C1 segment of cervical spinal cord (tissue), 14 donors: ENCODE measurements at places on chromosomes 2 and 18.

DNA sequence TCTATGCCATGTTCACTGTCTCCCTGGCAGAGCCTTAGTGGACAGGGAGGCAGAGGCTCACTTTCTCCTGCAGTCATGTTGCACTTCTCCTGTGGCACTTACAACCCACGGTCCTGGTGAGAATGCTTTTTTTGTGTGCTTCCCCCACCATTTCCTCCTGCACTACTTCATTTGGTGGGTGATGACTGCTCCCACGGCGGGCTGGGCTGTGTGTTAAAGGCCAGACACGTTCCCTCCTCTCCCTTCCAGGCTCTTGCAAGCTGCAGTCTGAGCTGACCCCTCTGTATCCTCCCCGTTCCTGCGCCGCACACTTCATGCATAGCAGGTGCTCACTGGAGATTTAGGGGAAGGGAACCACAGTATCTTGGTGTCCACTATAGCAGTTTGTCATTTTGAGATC, 170.5 kb downstream of the CELF4 start:
- DNase-seq, result no peak

DNA sequence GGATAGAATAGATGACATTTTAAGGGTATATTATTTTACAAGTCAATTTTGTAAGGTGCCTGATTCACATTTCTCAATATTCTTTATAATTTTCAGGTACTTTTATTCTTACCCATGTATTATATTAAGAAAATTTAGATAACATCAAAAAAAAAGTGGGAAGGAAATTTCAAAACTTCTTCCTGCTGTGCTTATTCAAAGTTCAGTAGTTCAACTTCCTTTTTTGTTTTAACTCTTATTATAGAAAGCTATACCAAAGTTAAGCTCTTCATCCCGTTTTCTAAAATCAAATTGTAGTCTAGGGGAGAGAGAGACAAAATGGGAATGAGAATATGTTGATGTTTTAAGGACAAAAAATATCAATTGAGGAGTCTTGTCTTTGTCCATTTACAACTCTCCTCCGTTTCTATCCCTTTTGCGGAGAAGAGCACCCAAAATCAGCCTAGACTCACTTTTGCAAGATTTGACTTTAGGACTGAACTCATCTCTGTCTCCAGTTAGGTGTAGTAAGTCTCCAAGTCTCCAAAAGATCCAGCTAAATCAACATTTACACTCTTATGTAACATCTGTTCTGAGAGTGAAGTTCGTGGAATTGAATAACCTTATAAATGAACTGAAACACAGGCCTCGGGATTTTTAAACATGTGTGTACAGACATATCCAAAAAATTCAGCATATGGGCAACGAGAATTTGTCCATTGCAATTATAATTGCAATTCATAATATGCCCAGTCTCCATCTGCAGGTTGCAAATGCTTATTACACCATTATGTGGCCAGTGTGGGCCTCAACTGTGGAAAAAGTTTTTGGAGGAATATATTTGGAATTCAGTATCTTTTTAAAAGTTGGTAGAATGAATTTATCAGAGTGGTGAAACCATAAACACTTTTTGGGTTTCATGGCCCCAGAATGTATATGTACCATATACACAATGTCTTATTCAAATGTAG, 23.9 kb downstream of the FAM124B start:
- no peak for DNase-seq

DNA sequence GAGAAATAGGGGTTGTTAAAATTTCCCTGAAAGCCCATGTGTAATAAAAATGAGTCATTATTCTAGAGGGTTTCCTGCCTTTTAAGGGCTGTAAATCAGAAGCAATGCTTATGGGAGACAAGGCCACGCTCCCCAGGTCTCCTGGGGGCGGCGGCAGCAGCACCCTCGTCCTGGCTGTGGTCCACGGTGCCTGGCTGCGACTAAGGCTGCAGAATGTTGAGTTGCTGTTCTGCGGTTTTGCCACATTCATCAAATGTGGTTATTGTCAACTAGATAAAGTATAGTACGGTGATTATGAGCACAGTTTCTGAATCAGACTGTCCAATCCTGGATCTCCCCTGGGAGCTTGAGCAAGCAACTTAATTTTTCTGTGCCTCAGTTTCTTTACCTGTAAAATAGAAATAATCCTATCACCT, 11.9 kb upstream of the AGFG1 start:
- no peak for DNase-seq

DNA sequence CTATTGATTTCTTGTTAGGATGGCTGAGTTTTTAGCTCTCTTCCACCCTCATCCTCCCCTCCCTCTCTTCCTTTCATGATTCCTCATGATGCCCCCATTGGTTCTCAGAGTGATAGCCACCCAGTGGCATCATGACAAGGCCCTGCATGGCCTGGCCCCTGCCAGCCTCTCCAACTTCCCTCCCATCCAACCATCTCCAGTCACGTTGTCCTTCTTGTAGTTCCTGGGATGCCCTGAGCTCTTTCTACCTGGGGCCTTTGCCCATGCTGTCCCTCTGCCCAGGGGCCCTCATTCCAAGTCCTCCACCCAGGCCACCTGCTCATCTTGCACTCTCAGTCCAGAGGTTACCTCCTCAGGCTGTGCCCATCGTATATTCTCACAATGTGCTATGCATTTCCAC, 247.5 kb downstream of the TFCP2L1 start:
- DNase-seq, result no peak

DNA sequence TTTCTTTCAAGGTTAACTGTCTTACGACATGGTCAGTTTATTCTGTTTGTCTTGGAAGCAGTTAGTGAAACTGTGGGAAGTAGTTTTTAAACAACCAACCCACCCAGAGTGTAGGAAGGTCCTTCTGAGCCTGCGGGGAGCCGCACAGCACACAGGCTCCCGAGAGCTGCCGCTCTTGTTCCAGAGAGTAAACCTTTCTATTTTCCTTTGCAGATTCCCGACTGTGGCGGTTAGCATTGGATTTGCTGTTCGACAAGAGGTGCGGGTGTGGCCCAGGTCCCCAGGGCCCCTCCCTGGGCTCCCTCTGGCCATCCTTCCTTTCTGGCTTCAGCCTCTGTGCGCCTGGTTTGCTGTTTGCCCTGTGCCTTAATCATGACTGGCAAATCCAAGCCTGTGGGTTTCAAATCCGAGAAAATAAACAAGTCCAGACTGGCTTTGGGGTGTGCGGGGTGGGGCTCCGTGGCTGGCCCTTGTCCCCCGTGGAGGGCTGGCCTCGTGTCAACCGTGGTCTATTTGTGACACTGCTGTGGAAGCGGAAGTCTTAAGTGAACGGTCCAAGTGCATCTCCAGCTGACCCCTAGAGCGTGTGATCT, 30.7 kb downstream of the IMPA2 start:
- DNase-seq, result no peak

- no peak for DNase-seq
Measured at GRCh38 chr2:210224591-210224940, 681 bp downstream of the ACADL start.

DNA sequence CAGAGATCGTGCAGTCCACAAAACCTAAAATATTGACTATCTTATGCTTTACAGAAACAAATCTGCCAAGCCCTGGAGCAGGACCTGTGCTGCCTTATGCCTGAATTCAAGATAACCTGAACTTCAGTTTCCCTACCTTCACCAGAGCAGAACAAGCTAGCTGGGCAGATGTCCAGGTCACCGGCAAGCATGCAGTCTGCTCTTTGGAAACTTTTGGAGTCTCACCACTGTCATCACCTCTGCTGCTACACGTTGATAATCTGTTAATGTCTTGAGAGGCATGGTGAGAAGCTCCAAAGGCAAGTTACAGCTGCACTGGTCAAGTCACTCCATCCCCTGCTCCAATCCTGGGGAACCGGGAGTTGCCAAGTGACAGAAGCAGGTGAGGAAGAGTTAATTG, 354.2 kb downstream of the RBM43 start:
- no peak for DNase-seq

DNA sequence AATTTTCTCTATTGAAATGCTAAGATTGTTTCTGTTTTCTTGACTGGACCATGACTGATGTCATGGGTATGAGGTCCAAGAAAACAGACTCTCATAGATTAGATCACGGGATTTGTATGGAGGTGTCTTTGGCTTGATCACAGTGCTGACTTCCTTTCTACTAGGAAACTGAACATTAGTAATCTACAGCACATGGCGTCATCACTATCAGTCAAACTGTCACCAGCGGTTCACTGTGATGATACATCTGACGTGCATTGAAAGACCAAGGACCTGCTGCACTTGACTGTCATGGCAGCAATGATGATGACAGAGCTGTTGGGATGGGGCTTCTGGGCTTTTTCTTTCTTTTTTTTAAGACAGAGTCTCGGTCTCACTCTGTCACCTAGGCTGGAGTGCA, 28.2 kb upstream of the IMPA2 start:
- DNase-seq, result no peak

- no peak for DNase-seq
Measured at GRCh38 chr2:30981510-30981909, 156.7 kb downstream of the GALNT14 start.

- DNase-seq, result no peak
Measured at GRCh38 chr18:67789165-67789545, 272.6 kb upstream of the DSEL start.

GRCh38 chr18:63320975-63321265, 1.4 kb upstream of the BCL2 start:
- DNase-seq, result no peak

DNA sequence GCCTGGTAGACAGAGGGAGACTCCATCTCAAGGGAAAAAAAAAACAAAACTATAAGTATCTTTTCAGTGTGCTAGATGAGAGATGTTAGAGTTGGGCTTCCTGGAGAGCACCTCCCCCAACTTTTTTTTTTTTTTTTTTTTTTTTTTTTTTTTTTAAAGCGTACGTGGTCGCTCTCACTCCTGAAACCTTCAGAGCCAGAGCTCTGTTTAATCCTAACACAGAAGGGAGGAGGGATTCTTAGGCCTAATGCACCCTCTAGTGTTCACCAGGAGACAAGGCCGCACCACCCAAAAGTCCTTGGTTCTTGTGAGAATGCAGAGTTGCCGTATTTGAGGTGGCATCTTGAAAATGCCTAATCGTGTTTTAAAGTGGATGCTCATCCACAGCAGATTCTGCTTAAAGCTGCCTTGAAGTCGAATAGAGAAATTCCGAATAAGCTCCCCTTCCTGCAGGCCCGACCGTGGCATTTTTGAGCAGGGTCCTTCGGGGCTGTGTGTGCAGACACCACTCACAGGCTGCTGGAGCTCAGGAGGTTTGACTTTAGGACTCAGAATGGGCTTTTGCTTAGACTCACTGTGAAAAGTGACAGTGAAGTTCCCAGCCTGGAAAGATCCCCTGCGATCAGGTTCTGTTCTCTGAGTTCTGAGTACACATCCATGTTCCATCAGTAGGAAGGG, 252.6 kb downstream of the AGAP1 start:
- no peak for DNase-seq

GRCh38 chr2:160695402-160696086, 201.9 kb upstream of the RBMS1 start:
- no peak for DNase-seq

DNA sequence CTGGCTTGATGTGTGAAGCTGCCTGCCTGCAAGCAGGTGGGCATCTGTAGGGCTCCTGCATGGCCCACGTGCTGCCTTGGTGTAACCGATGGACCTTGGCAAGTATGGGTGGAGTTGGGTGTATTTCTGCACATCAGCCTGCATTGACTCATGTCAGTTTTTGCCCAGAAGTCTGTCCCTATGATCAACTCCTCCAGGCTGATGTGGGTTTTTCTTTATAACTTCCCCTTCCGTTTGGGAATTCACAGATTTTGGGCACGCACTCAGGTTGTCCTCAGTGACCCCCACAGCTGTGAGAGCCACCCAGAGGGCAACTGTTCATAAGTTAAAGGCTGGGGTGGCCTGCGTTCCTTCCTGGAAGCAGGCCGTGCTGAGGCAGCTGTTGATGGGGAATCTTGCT, 123.3 kb downstream of the NCK2 start:
- no peak for DNase-seq
